Stimulated activated CD4-positive, alpha-beta T cell treated with anti-CD3 and anti-CD28 coated beads, TNF-alpha, amount 100 ng/mL, for 48 hours (primary cell): ENCODE measurements at places on chromosomes 4 and X.

GRCh38 chr4:120508036-120508435 is 414.5 kb downstream of the PRDM5 start:
- no peak for DNase-seq

GRCh38 chr4:89204624-89205023 is 93.3 kb downstream of the TIGD2 start:
- no peak for DNase-seq

DNA sequence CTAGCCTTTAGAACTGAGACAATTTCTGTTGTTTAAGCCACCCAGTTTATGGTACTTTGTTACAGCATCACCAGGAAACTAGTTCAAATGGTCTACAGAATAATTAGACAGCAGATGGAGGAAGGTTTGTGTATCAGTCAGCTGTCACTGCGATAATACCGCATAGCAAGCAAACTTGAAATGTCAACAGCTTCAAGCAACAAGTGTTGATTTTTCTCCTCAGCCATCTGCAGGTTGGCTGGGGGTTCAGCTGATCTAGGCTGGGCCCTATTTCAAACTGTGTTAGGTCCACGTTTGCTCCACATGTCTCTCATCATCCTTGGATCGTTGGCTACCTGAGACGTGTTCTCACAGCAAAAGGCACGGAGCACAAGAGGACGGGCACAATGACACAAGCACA is 19.2 kb upstream of the PHEX start:
- DNase-seq: no peak

- DNase-seq: no peak
These were observed 38.5 kb upstream of the BMP15 start for GRCh38 chrX:50871922-50872453.

DNA sequence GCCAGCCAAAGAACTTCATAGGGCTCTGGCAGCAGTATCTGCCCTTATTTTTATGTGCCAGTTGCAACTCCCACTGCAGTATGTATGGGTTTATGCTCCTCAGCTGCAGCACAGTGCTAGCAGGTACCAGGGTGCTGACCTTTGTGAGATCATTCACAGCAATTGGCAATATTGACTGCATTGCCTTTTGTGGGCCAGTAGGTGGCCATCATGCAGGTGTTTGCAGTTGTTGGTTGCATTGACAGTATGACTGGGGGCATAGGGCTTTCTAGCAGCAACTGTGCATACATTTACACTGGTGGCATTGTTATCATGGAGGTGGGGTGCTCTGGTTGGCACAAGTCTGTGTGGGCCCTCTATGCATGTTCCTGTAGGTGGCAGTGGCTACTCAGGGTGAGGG is 42.5 kb downstream of the FAAH2 start:
- no peak for DNase-seq

GRCh38 chrX:46984705-46985104 is 72.5 kb downstream of the JADE3 start:
- DNase-seq: no peak

GRCh38 chr4:19298998-19299397 is 952.7 kb upstream of the SLIT2 start:
- no peak for DNase-seq

DNA sequence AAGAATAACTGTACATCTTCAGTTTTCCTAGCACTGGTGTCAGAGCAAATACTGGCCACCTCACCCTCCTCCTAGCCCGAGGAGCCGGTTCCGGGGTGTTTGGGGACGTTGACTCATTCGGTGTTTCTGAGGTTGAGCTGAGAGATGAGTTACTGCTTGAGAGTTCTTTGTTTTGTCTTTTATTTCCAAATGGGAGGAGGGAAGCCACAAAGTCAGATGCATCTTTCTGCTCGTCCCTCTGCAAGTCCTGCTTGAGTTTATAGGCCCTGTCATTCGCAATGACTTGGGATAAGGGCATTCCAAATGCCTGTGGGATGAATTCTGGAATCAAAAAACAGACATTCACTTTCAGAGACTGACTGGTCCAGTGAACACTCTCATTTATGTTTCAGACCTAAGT is 77.5 kb downstream of the HCCS start:
- no peak for DNase-seq

GRCh38 chrX:125762954-125763353 is 403.1 kb downstream of the DCAF12L2 start:
- DNase-seq: no peak

GRCh38 chr4:30429813-30430761 is 290.1 kb upstream of the PCDH7 start:
- DNase-seq: no peak

DNA sequence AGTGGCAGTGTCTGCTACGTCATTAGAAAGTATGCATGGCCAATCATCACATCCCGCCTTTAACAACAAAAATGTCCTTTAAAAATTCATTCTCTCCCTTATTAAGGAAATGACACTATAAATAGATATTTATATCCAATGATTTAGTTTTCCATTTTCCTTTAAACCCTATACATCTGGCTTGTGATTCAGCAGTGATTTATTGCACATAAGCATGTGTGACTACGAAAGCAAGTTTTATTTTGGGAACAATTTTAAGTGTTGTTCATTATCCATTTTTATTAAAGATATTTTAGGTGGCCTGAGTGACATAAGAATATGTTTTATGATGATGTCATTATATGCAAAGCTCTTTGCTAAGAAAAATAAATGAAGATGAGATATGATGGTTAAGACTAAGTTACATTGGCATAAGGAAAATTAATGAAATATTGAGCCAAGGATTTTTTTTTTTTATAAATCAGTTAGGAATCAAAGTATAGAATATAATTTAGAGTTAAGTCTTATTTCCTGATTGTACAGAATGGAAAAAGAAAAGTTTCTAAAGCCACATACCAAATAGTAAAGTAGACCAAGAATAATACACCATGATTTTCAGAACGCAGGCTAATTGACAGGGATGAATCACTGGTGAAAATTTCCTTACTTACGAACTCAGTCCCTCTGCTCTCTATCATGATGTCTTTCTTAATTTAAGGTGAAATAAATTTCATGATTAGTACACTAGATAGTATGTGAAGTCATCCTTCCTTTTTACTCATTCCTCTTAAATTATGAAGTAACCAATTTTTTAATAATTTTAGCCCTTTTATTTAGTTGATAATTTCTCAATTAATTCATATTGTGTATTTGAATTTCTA is 822.4 kb downstream of the FAT4 start:
- DNase-seq: no peak

DNA sequence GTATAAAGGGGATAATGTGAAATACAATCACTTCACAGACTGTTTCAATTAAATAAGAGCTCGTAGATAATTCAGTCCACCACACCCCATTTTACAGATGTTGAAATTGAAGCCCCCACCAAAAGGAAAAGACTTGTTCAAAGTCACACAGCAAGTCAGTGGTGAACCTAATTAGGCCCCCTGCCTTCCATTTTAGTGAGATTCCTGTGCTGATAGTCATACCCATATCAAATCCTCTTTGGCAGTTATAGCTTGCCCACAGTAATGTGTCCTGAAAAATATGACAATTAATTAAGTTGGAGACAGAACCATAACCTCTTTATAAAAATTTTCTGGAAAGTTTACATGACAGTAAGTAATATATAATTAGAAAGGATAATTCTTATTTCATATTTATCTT is 58.0 kb downstream of the AR start:
- DNase-seq: no peak

- DNase-seq: no peak
These were observed 65.2 kb downstream of the FAM13A start for GRCh38 chr4:88991746-88992145.

- peak; percentile 11 for DNase-seq
These were observed 32.5 kb downstream of the FGFBP1 start for GRCh38 chr4:15906020-15906443.

DNA sequence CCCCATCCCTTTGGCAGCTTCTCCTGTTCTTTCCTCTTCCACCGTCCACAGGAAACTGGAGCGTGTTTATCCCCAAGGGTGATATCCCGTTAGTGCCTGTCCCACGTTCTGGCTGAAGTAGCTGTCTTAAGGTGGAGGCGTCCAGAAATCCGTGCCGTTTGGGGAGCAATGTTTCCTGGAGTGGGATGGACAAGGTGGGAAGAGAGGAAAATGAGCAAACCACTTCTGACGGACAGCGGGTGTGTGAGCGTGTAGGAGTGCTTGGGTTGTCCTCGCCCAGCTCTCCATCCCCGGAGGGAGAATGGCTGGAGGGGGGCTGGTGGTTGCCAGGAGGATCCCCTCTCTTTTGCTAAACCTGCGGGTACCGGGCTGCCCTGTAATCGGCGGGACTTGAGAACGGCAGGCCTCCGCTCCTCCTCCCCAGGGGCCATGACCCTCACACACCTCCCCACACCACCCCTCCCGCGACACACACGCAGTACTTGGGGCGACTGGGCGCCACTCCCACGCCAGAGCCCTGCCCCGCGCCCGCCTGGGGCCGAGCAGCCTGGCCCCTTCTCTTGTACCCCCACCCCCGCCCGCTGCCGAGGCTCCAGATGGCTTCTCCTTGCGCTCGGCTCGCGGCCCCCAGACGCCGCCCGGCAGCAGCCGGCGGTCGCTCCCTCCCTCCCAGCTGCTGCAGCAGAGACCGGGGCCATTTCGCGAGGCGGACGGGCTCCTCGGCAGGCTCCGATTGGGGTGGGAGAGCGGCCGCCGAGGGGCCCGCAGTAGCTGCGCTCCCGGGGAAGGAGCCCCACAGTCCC is 13.9 kb upstream of the PRDM8 start:
- DNase-seq: no peak

DNA sequence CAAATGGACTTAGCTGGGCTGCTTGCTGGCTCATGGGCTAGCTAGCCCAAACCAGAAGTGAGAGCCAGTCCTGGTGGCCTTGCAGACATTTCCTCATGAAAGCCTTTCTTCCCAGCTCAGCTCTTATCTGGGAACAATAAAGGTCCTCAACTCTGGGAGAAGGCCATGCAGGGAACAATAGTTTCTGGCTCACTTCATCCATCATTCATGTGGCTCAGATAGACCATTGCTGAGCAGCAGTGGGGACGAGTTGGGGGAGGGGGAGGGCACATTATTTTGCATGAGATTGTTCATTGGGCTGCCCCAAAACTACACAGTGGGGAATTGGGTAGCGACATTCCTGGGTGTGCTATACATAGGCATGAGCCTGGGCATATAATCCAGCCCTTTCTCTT is 47.6 kb downstream of the NHSL2 start:
- no peak for DNase-seq

DNA sequence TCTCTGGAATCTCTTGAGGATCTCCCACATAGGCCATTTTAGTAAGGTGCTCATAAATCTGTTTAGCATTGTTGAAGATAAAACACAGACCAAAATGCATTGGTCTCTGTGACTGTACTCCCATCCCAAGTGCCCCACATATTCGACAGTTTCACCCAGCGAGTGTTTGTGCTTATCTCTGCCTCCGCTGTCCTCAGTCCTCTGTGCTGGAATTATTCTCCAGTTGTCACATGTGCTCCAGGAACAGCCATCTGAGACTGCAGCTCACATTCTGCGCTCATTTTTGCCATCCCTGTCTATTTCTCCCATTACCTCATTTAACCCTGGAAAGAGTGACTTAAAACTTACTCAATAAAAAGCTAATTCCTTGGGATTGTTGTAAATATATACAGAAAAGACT is 27.6 kb upstream of the DCHS2 start:
- DNase-seq: no peak

DNA sequence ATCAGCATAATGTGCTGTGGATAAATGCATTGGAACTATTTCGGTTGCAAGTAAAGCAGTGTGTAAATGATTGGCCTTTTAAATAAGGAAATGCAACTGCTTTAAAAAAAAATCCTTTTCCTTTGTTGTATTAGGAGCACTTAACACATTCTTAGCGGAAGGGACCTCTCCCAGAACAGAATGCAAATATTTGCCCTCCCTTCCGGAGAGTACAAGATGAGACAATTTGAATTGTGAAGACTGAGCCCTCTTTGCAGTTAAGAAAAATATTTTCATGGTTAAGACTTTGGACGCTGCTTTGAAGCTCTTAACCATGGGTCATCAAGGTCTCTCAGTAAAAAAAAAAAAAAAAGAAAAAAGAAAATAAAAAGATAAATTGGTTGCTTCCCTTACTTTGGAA is 9.5 kb upstream of the NOX1 start:
- DNase-seq: no peak

DNA sequence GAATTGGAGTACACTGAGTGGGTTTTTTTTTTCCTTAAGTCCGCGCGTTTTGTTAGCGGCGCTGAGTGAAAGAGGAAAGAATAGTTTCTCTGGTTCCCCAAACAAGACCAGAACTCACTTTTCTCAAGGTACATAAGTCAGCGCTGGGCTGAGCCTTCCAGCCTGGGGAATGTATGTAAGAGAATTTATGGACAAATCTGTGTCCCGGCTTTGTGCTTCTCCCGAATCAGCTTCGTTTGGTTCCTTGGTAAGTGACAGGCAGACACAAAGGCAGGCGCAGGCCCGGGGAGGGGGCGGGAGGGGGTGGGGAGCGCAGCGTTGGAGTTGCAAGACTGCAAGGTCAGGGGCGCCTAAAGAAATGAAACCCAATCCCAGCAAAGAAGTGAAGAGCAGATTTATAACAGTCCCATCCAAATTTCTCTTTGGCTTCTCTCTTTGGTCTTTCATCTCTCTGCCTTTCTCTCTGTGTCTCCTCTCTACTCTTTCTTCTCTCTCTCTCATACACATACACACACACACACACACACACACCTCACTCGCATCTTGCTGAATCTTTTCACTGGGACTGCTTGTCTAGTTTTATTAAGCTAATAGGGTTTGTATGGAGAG is 981 bp downstream of the TET2 start:
- DNase-seq: no peak

- no peak for DNase-seq
These were observed 541.9 kb downstream of the PACRGL start for GRCh38 chr4:21242163-21242562.

GRCh38 chrX:76253432-76253831 is 80.6 kb downstream of the PBDC1 start:
- peak; percentile 4 for DNase-seq

DNA sequence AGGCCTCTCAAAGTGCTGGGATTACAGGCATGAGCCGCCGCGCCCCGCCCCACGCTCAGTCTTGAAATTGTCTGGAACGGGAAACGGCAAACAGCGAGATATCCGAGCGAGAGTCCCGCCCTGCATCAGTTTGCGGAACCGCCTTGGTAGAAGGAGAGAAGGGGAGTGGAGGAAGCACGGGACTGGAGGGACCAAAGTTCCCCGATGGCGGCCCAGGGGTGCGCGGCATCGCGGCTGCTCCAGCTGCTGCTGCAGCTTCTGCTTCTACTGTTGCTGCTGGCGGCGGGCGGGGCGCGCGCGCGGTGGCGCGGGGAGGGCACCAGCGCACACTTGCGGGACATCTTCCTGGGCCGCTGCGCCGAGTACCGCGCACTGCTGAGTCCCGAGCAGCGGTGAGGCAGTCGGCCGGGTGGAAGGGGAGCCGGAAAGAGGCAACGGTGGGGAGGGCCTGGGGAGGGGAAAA is at the start of gene BST1:
Gene BST1 (plus strand): TSS at position 125 of the 463 bp plus-strand sequence. CDS start 80 bp downstream, at position 205.
- DNase-seq: peak; percentile 20

- DNase-seq: no peak
These were observed 155.3 kb downstream of the SPCS3 start for GRCh38 chr4:176475067-176475466.
